GM04503 (cell line): ENCODE measurements at places on chromosomes 16 and 17.

DNA sequence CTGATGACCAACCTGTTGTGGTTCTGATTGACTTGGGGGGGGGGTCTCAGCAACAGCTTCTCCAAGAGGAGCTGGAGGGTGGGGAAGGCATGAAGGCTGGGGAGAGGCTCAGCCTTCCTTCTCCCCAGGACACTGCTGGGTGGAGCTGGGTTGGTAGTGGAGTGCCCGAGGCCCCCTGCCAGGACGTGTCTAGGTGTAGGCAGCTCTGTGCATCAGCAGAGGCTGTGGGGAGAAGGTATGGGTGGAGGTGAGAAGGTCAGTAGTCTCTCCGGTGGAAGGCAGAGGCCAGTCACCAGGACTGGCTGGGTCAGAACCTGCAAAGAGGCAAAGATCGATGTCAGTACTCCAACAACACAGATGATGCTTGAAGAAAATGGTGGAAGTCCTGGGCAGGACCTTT, 3.9 kb downstream of the CHAD start:
- DNase-seq = no peak

DNA sequence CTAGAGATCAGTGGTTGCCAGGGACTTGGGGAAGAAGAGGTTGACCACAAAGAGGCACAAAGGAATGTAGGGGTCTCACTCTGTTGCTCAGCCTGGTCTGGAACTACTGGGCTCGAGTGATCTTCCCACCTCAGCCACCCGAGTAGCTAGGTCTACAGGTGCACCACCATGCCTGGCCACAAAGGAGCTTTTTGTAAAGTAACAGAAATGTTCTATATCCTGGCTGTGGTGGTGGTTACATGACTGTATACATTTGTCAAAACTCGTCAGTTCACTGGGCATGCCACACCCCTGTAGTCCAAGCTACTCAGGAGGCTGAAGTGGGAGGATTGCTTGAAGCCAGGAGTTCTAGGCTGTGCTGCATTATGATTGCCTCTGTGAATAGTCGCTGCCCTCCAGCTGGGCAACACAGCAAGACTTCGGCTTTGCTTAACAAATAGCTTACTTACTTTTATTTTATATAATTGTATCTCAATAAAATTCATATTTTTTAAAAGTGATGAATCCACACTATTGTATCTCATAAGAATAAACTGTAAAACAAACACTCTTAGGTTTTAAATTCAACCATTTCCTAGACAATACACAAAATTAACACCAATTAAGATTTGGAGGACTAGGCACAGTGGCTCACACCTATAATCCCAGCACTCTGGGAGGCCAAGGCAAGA, 5.0 kb downstream of the SKA2 start:
- DNase-seq = no peak

DNA sequence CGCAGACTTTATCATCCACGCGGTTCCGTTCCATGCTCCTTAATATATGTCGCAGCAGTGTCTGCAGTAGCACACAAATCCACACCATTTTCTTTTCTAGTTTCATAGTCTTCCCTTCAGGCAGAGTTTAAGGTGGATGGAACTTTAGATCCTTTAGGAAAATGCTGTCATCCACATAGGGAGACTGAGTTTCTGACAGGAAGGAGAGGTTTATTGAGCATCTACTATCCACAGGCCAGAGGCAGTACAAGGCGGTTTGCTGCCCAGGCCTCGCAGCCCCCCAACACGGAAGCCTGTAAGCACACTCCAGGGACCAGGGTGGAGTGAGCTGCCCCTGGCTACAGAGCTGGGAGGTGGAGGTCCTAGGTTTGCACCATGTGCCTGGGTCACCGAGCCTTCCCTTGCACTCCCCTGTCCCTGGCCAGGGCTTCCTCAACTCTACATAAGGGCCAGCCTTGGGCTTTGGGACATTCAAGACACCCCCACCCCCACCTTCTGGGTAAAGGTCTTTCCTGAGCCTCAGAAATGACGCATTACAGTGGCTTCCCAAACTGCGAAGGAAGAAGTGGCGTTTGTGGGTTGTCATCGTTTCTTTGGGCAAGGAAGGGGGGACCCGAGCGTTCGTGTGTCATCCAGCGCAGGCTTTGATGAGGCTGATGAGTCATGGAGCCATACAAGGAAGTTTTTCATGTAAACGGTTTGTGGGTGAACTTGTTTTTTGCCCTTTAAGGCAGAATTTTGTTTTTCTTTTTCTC, 146.5 kb upstream of the PLCG2 start:
- DNase-seq = no peak

DNA sequence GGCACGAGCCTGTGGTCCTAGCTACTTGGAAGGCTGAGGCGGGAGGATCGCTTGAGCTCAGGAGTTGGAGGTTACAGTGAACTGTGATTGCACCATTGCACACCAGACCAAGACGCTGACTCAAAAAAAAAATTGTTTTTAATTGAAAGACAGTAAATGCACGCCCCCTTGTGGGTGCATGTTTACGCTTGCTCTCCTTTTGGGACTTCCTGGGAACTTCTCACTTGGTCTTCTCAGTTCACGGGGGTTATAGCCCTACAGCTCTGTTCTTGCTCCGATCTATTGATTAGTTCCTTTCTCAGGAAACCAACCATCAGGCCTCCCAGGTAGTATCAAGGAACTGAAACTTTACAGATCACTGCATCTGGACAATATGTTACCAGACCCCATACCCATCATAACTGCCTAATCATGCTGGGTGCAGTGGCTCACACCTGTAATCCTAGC, 14.2 kb upstream of the RIPOR1 start:
- DNase-seq = peak; percentile 42
